Fibroblast of skin of left biceps (primary cell): ENCODE measurements at places on chromosomes 3 and 15.
A peak's percentile ranks its signal among the peaks of the same experiment; 100 is the strongest.

GRCh38 chr3:34131091-34131490 is 332.7 kb downstream of the PDCD6IP start:
- no peak for DNase-seq

- no peak for DNase-seq
Measured at GRCh38 chr3:41144631-41145030, 54.7 kb upstream of the CTNNB1 start.

DNA sequence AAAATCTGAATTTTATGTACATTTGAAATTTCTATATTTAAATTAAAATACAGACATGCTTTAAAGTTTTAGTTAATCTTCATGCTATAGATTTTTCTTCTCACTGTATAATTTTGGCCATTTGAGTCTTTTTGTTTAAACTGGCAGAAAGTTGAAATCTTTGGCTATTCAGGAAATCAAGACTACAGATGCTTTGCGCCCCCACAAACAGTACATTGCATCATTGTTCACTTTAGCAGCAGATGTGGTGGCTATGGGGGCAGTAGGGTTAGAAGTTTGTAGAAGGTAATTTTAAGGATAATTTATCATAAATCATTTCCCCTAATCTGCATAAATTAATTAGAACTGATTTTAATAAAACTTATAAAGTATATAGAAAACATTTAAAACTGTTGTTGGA is 20.9 kb downstream of the SPPL2A start:
- no peak for DNase-seq

DNA sequence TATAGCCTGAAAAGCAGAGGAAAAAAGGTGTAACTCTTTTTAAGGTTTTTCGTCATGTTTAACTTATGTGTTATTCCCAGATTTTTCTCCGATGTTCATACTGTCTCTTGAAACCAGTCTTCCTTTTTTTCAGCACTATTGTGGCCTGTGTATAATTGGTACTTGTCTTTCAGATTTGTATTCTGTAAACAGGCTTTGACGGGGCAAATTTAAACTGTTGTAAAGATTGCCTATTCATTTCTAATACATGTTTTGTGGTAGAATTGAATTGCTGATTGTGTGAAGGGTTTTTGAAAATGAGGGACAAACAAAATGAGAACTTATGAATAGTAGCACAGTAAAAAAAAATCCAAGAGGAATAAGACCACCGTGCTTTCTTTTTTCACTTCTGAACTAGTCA is 33.6 kb downstream of the AKAP13 start:
- DNase-seq, result no peak

DNA sequence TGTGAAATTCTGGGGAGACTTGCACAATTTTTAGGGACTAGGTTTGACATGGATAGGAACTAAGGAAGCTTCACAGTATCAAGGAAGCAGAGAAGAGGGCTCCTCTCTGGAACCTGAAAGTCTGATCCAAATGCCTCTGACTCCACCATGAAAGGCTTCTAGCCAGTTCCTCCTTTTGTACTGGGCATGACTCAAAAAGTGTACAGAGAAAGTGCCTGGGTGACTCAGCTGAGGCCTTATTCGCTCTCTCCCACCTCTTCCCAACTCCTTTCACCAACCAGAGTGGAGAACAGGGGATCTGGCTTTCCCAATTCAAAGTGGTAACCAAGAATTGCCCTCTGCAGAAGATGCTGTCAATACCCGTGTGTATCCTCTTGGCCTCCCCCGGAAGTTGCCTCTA is 342.9 kb upstream of the PROK2 start:
- DNase-seq, result no peak

- no peak for DNase-seq
Measured at GRCh38 chr3:29700256-29700655, 419.4 kb downstream of the RBMS3 start.

DNA sequence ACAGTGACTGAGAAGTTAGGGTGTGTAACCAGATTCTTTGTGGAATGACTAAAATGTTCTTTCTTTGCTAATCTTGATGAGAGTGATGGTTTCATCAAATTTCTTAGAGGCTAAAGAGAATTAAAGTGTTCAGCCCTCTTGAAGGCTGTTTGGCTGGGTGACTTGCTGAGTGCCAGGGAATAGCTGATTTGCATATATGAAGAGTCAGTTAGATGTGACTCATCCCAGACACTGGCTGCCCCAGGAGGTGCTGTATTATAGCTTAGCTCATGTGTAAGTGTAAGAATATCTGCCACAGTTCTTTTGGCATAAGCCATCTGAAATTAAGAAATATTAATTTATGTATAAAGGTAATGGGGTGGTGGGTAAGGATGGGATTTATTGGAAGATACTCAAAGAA is 535.1 kb downstream of the NLGN1 start:
- no peak for DNase-seq

DNA sequence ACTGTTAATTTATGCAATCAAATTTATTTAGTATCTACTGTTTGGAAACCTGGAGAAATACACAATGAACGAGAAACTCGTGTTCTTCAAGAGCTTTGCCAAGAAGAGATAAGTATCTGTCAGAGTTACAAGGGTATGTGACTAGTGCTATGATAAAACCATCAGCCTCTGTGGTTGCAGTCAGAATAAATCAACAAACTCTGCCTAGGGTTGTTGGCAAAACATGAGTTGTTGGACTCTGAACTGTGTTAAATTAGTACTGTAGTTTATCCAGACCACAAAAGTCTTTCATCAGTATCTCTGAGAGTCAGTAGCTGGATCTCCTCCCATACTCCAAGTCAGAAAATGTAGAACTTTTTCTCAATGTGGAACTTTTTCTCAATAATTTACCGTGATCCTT is 918.4 kb downstream of the NAALADL2 start:
- no peak for DNase-seq

- DNase-seq, result no peak
Measured at GRCh38 chr3:36678216-36679013, 85.9 kb downstream of the DCLK3 start.

GRCh38 chr3:153311541-153311940 is 149.5 kb downstream of the RAP2B start:
- DNase-seq, result no peak

DNA sequence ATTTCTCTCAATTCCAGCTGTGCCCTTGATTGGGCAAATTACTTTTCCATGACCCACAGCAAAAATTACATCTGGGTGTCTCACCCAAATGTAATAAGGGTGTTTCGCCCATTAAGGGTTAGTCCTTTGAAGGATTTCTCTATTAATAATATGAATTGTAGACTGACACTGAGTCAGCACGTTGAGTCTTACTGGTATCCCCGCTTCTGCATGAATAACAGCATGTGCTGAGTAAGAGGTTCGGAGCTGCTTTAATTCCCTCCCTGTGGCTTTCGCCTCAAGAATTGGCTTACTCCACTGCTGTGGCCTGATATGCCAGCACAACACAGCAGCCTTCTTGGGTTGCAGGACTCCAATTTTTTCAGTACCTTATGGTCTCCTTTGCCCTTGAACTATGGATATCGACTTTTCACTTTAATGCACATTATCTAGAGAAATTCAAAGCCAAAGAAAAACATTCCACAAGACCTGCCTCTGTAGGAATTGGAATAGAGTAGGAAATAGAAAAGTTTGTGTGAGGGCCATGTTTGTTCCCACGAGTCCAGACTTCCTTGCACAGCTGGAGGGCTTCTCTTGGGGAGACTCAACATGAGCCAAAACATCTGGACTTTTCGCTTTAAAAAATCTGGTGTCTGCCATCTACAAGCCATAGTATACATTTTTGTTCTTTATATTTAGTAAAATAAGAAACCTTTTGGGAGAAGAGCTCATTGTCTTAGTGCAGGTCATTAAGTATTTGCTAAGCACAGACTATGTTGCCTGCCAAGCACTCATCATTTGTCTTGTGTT is 20.7 kb upstream of the ERC2 start:
- DNase-seq, result no peak

GRCh38 chr3:45064512-45065372 is 38.6 kb downstream of the CLEC3B start:
- no peak for DNase-seq

DNA sequence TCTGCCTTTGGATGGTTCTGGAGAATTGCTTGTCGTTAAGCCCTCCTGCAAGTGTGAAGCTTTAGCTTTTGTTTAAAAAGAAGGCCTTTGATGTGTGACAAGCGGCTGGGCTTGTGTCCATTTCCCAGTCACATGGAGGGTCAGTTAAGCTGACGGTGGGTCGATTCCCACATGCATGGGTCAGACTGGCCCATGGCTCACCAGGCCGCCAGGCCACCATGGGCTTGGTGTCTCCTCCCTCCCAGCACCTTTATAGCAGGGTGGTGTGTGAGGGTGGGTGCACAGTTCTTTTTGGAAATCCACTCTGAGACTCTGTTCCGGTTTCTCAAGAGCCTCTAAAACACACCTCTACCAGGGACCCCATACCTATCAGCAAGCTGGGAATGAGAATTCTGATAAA is 67.2 kb downstream of the SCN5A start:
- DNase-seq, result no peak

GRCh38 chr3:111913163-111913763 is 54.2 kb downstream of the PHLDB2 start:
- DNase-seq, result no peak

GRCh38 chr15:53569751-53570480 is 189.5 kb downstream of the WDR72 start:
- no peak for DNase-seq

GRCh38 chr3:5389057-5389456 is 201.6 kb downstream of the EDEM1 start:
- DNase-seq, result no peak

- peak; percentile 38 for DNase-seq
Measured at GRCh38 chr3:172673210-172673679, 37.6 kb downstream of the NCEH1 start.

DNA sequence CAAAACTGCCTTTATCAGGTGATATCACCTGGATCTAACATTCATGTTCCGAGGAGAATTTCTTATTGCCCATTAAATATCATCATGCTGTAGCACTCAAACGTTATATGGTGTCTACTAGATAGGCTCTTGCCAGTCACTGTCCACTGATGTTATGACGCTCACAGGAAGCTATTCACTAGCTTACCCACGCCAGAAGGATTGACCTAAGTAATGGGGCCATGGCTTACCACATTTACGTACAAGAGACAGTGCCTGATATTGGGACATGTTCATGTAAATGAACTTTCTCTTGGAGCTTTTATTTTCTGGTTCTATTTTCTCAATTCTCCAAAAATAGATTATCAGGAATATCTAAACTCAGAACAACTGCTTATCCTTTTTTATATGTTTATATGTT is 91.7 kb upstream of the NAALADL2 start:
- DNase-seq, result no peak

DNA sequence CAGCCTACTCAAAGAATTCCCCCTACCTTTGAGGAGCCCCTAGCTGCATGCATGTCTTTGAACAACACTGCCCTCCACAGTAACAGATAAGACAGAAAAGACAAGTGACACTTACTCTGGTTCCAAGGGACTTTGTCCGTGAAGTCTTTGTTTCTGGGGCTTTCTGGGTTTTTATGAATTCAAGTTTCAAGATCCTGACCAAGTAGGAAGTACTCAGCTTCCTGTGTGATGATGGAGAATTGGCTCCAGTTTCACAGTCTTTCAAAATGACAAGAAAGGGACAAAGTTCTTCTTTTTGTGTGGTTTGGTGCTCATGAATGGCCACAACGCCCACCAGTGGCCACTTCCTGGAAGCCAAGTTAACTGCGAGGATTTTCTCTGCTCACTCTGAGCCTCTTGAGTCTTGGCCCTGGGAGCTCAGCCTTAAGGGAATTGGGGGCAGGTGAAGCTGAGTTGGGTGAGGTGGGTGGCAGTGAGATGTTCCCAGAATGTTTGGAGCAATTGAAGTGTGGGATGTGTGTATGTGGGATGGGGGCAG is at the start of gene CCR1:
Gene CCR1, minus strand, starts transcription at position 147 of the 538 bp plus-strand sequence. CDS start 4,000 bp downstream, outside the sequence.
- DNase-seq, result no peak

GRCh38 chr15:47577000-47577399 is 140.3 kb upstream of the SEMA6D start:
- DNase-seq, result no peak

- no peak for DNase-seq
Measured at GRCh38 chr3:106114220-106114619, 245.4 kb upstream of the CBLB start.

GRCh38 chr3:122355612-122356011 is 27.4 kb downstream of the MIX23 start:
- DNase-seq, result no peak

DNA sequence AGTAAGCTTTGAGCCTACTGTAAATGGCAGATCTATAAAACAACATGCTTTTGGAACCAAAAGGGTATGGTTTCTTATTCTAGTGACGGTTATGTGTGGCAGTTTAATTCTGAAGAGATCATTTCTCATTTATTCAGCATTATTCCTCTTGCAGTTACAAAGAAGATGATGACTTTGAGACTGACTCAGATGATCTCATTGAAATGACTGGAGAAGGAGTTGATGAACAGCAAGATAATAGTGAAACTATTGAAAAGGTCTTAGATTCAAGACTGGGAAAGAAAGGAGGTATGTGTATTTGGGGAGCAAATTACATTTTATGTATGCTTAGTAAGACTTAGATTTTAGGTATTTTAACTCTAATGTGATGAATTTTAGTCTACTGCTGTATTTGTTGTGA is 41.5 kb downstream of the CHD2 start:
- DNase-seq, result no peak

GRCh38 chr3:186255703-186256331 is 106.2 kb downstream of the DGKG start:
- no peak for DNase-seq

DNA sequence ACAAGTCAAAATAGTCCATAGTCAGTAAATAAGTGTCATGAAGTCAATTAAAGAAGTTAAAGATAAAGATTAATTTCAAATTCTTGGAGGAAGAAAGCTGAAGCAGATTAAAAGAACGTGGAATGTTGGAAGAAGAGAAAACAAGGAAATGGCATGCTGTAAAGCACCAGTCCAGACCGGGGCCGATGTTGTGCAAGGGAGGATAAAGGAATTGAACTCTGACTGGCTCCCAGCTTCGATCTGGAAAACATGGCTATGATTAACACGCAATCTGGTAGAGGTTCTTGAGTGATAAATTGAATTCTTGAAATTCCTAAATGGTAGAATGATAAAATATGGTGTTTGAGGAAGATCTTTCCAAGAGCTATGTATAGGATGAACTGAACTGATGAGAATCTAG is 194.4 kb downstream of the MEIS2 start:
- DNase-seq, result peak; percentile 89

GRCh38 chr3:42590989-42591756 is 513 bp downstream of the SS18L2 start:
- no peak for DNase-seq
